Stimulated activated CD4-positive, alpha-beta T cell treated with anti-CD3 and anti-CD28 coated beads, Interleukin-2, amount 100 ng/mL, for 24 hours (primary cell): ENCODE measurements at places on chromosomes 3 and 15.
A peak's percentile ranks its signal among the peaks of the same experiment; 100 is the strongest.

DNA sequence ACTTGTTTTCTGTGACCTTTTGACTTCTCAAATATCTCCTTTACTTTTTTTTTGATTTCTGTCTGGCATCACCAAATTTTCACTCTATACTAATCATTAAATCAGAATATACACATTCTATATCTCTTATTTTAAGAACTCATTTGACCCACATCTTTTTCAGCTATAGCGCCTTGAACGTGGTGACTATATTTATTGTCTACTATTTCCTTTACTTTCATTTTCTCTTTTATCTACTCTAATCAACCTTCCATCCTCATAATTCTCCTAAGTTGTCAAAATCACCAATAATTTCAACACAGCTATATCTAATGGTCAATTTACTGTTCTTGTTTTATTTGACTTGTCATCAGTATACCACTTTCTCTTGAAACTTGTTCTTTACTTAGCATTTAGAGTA lies 119.0 kb upstream of the CBLB start:
- no peak for DNase-seq

- no peak for DNase-seq
These were observed 112.2 kb upstream of the C3orf80 start for GRCh38 chr3:160112996-160113395.

DNA sequence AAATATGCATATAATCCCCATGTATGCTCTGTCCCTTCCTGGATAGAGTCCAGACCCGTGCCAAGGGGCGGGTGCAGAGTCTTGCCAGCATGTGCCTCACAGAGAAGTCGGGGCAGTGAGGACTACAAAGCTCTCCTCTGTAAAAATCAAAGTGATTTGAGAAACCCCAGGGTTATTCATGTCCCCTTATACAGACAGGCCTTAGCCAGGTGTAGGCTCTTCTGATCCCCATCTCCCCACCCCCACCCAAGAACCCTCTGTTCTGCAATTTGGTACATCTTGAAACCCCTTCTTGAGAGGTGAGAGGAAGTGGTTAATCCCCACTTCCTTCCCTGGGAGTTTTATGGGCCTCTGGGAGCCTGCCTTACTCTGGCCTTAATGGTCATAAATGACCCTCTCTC lies 24.7 kb downstream of the TRIM71 start:
- DNase-seq, result no peak

- peak; percentile 34 for DNase-seq
These were observed 193.5 kb downstream of the FOXP1 start for GRCh38 chr3:71389911-71390573.

- DNase-seq, result no peak
These were observed 77.5 kb downstream of the CHRD start for GRCh38 chr3:184457329-184457728.

DNA sequence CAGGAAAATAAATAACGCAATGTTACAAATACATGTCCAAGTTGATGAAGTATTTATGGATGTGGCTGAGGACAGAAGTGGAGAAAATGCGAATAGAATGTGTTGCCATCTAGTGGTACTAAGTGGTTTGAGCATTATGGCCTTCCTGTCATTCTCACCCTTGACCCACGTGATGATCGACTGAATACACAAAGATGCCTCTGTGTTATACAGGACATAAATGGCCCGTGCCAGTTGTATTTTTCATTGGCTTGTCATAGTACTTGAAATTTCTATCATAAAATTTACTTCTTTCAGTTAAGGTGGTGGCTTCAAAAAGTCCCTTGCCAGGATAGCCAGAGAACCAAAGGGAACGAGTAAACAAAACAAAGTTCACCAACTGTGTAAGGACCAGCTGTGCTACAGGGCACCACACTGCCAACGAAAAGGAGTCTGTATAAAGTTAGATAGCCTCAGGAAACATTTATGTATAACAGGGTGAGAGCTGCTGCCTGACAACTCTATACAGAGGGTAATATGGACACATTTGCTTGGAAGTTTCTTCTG lies 103.7 kb downstream of the MYH15 start:
- DNase-seq, result no peak

- no peak for DNase-seq
These were observed 204.2 kb downstream of the GHSR start for GRCh38 chr3:172244011-172244410.

GRCh38 chr3:190032923-190033322 lies 87.8 kb downstream of the P3H2 start:
- no peak for DNase-seq

DNA sequence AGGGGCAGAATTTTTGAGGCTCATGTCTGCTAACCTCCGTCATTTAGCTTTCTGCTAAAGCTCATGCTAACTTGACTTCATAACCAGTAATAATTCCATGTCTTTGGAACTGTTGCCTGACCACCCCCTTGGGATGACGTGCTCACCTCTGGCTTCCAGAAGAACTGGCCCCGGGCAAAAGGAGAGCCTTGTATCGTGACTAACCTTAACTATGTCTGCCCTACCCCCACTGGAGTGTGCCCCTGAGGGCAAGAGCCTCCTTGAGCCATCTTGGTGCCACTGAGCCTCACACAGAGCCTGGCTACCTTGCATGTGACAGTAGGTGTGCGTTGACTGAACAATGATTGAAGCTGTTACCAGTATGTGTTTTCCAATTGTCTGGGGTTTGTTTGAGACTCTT lies 4.7 kb downstream of the LRRK1 start:
- DNase-seq, result no peak

DNA sequence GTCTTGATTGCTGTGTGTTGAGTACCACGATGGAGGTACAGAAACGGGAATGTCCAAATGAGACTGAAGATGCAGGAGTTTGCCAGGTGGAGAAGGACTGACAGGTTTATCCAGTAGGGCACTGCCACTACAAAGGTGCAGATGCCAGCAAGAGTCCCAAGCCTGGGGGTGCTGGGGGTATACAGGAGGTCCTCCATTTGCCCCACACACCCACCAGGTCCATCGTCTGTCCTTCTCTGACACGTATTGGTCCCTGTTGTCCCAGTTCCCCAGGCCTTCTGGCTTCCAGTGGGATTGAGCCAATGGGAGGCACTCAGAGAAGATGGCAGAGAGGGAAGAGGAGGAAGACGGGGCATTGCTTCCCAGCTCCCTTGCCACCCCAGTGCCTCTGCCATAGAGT lies 6.6 kb downstream of the HAPLN3 start:
- DNase-seq, result no peak
